NCI-H2081 treated with DMSO at 0.1 percent for 48 hours (cell line): ENCODE measurements at places on chromosomes 2 and 18.

- DNase-seq: no peak
Observed at GRCh38 chr18:36424741-36425142, 127.2 kb downstream of the FHOD3 start.

GRCh38 chr2:238573065-238573778 is 146.5 kb downstream of the ASB1 start:
- DNase-seq: no peak

GRCh38 chr2:86468162-86469033 is 27.2 kb downstream of the KDM3A start:
- DNase-seq: no peak

DNA sequence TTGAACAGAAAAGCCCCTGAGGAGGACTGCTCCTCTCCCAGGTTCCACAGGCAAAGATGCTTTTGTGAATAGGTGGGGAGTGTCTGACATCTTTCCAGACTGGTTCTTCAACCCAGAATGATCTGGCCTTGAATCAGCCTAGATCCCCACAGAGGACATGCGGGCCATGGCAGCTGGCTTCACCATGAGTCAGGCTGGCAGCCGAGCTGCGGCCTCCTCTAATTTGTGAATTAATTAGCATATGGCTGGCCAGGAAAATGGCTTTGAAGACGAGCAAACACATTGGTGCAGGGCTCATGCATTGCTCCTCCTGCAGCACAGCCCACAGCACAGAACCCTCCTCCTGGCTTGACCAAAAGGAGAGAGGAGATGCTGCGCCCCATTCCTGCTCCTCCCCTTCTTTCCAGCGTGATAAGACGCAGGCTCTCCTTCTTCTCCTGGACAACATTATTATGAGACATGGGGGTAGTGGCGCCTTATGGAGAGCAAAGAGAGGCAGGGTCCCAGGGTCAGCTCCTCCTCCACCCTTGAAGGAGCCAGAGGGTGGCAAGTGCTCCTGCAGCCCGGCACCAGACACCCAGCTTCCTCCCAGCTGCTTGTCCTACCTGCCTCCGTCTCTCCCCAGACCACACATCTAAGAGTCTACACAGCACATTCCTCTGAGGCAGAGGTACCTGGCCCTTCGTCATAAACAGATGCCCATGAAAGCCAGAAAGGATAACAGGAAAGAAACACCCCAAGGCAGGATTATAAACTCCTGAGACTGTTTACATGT is 66.7 kb downstream of the EDAR start:
- no peak for DNase-seq

DNA sequence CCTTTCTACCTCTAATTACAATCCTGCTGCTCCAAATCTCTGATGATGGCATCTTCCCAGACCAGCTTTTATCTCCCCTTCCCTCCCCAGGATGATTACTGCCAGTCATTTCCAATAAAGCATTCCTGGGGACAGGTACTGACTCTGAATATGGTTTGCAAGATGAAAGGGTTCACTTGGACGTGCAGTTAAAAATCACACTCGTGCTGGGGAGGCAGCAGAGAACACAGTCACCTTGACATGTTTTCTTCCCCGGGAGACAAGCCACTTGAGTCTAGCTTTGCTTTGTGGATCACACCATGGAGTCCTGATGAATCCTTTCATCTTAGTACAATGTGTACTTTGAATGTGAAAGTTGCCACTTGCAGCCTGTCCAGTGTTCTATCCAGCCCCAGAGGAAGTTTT is 175.0 kb downstream of the ALPK2 start:
- DNase-seq: no peak

GRCh38 chr18:6682437-6683111 is 46.9 kb upstream of the ARHGAP28 start:
- no peak for DNase-seq

DNA sequence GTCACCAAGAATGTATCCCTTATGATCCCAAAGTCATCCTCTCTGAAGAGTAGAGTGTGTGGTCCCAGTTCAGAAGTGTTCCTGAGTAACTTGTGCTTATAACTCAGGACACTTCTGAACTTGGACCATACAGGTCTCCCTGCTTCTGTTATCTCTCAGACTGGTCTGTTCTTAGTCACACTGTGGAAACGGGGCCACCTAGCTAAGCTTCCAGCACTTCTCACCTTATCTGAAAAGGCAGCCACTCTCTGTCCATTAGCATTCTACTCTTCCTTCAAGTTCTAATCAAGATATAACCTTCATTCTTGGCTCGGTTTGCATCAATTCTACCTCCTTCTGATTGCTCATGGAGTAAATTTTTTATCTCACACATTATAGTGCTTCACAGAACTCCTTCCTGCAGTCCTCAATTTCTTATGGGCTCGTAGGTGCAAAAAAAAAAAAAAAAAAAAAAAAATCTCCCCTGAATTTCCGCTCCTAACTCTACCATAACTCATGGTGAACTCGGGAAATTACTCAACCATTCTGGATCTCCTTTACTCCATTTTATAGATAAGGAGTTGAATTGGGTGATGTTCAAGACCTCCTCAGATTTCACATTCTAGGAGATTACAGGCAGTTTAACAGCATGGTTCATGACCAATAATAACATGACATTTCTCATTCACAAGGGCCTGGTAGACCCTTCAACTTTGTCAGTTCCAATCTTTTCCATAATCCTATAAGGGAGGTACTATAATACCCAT is 108.4 kb downstream of the TACR1 start:
- DNase-seq: no peak

DNA sequence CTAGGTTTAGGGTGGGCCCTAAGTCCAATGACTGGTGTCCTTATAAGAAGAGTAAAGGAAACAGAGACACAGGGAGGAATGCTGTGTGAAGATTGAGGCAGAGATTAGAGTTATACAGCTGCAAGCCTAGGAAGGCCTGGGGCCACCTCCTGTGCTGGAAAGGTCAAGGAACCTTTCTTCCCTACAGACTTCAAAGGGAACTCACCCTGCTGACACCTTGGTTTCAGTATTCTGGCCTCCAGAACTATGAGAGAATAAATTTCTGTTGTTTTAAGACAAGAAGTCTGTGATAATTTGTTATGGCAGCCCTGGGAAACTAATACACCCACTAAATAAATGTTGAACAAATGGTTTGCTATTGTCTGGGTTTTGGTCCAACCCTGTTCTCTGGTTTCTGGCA is 102.3 kb upstream of the NEUROD1 start:
- no peak for DNase-seq

GRCh38 chr18:68937029-68937599 is 139.2 kb downstream of the CCDC102B start:
- no peak for DNase-seq
